ENCODE measurements at places on chromosomes 16 and 17.

- DNase-seq, result no peak
Observed at GRCh38 chr16:30982548-30983288, 2.3 kb upstream of the HSD3B7 start.

GRCh38 chr17:76700270-76700616 is 10.5 kb downstream of the MXRA7 start:
- DNase-seq, result peak; percentile 36

DNA sequence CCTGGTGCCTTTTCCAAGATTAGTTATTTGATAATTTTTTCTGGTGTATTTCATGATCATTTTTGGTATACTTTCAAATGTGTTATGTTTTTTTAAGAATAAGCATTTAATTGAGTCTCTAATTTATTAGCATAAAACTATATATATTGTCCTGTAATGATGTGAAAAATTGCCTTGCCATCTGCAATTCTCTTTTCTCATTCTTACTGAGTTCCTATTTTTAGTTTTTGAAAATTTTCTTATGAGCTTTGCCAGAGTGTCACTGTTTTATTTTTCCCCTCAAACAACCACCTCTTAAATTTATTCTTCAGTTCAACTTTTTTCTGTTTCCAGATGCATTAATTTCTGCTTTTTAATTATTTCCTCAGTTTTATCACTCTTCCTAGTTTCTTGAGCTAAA is 59.3 kb downstream of the PRKCB start:
- DNase-seq, result no peak

DNA sequence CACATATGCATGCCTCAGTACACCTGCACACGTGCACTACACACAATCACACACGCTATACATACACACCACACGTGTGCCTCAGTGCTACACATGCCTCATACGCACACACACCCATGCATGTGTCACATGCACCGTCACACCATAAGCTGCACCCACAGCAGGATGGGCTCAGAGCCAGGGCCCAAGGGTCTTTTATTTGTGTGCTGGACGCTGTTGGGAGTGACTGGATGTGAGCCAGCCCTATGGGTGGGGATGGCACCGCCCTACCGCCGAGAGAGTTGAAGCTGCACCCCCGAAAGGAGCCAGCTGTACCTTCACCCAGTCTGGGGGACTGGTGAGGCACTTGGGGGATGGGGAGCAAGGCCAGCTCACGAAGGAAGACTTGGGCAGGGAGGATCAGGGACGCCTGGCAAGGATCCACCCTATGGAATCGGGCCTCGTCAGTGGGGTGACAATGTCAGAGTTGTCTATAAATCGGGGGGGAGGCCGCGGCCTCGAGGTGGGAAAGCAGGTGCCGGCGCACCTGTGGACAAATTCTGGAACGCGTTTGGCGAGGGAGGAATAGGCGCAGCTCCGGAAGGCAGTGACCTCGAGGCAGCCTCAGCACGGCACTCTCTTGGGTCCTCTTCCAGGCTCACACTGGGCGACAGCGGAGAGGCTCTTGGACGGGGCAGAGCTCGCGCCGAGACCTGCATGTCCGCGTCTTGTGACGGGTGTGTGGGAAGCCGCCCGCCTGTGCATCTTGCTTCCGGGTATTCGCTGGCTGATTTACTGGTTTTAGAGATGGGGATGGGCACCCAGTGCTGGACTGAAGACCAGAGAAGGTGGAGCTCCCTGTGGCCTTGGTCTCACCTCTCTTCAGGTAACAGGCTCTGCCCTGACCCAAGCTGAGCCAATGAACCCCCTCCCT is 7.3 kb downstream of the RGS11 start:
- no peak for DNase-seq

- no peak for DNase-seq
Observed at GRCh38 chr16:71855937-71856662, 10.3 kb downstream of the ATXN1L start.

DNA sequence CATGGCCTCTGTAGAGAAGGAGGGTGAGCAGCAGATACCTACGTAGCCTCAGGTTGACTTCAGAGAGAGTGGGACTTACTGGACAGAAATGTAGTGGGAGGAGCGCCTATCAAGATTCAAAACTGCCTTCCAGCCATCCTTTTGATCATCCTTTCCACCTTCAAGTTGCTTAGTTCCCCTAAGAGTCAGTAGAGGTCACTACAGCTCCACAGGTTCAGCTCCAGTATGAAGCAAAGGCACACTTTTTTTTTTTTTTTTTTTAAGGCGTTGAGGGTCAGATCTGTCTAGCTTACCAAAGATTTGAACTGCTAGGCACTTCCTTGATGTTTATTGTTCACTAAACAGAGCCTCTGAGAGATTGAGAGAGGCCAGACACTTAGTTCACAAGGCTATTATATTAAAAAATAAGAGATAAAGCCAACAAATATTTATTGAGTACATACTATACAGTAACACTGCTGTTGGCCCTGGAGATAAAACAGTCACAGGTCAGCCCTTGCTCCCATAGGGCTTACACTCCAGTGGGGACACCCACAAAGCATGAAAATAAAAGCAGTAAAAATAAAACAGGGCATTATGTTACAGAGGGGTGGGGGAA is 3.1 kb downstream of the RNF227 start:
- DNase-seq, result peak; percentile 54

- no peak for DNase-seq
Observed at GRCh38 chr16:22945361-22945760, 131.4 kb downstream of the HS3ST2 start.

DNA sequence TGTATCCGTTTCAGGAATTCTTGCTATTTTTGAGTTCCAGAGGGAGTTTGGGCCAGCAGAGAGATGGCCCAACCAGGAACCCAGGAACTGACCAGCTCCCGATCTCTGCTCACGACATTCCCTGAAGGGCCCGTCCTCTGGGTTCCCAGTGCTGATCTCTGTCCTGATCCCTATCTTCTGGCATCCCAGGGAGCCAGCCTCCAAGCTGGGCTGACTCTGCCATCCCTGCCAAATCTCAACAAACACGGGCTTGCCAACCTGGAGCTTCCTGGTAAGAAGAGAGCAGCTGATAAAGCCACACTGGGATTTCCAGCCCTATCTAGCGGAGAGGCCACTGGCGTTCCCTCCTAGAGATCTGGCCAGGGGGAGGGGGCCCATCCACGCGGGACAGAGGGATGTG is 16.2 kb downstream of the GPRC5B start:
- no peak for DNase-seq

DNA sequence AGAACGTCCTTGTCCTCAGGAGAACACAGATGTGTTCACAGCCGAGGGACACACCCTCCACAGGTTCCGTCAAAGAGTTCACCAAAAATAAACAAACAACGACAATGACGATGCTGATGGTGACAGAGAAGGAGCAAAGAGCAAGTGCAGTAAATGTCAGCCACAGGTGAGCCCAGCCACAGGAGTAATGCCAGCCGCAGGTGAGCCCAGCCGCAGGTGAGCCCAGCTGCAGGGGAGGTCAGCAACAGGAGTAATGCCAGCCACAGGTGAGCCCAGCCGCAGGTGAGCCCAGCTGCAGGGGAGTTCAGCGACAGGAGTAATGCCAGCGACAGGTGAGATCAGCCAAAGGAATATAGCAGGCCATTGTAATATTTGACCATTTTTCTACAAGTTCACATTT is 315.2 kb downstream of the FOXL1 start:
- DNase-seq, result no peak

GRCh38 chr17:73936908-73937627 is 266.4 kb upstream of the RPL38 start:
- no peak for DNase-seq

GRCh38 chr17:968812-969730 is 10.5 kb downstream of the NXN start:
- no peak for DNase-seq

- no peak for DNase-seq
Observed at GRCh38 chr17:42193216-42193968, 902 bp downstream of the GHDC start.

DNA sequence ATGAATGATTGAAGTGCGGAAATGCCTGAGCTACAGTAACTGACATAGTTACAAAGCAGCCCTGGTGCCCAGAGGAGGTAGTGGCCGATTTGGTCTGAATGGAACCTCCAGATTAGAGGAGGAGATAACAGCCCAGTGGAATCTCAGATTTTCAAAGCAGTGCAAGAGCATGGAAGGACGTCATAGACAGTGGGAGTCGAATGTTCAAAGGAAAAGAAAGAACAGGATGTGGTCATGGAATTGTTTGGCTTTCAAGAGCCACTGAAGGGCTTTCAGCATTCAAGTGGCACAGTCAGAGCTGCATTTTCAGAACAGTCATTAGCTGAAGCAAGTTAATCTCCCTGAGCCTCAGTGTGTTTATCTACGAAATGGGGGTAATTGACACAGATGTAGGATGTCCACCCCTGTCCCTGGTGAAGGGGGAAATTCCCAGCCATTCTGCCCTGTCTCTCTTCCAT is 104.6 kb upstream of the CACNG3 start:
- DNase-seq, result no peak

- DNase-seq, result no peak
Observed at GRCh38 chr16:58365623-58366022, 26.6 kb upstream of the GINS3 start.

GRCh38 chr17:43548689-43549379 is 2.7 kb upstream of the ETV4 start:
- no peak for DNase-seq

- no peak for DNase-seq
Observed at GRCh38 chr16:2271848-2272461, 4.0 kb upstream of the RNPS1 start.

DNA sequence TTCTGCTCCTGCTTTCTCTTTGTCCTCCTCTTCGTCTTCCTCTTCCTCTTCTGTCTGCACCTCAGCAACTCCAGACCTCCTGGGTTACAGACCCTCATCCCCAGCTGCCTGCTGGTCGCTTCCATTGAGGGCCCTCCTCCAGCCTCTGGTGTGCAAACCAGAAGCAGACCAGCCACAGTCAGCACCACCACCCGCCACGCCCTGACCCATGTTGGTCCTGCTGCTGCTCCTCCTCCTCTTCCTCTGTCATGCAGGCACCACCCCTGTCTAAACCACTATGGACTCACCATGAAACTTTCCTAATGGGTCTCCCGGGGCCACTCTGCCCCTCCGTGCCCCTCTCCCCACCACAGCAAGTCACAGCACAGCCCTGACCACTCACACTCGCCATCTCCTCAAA is 11.4 kb upstream of the OGFOD3 start:
- DNase-seq, result no peak

DNA sequence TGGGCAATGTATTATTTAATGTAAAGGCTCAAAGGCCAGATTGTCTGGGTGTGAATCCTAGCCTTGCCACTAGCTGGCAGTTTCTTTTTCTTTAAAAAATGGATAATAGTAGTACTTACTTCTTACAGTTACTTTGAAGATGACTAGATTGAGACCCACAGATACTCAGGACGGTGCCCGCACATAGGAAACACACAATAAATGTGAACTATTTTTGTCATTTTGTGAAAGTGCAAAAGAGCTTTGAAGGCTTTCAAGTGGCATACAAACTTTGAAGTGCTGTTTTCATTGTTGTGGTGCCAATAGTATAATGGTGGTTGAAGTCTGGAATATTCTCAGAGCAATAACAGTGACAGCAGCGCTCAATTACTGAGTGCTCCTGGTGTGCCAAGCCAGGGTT is 63.6 kb downstream of the OTOA start:
- DNase-seq, result no peak

- DNase-seq, result no peak
Observed at GRCh38 chr17:70017112-70017511, 57.9 kb upstream of the KCNJ16 start.

GRCh38 chr16:12976496-12976895 is 75.1 kb downstream of the SHISA9 start:
- DNase-seq, result no peak

DNA sequence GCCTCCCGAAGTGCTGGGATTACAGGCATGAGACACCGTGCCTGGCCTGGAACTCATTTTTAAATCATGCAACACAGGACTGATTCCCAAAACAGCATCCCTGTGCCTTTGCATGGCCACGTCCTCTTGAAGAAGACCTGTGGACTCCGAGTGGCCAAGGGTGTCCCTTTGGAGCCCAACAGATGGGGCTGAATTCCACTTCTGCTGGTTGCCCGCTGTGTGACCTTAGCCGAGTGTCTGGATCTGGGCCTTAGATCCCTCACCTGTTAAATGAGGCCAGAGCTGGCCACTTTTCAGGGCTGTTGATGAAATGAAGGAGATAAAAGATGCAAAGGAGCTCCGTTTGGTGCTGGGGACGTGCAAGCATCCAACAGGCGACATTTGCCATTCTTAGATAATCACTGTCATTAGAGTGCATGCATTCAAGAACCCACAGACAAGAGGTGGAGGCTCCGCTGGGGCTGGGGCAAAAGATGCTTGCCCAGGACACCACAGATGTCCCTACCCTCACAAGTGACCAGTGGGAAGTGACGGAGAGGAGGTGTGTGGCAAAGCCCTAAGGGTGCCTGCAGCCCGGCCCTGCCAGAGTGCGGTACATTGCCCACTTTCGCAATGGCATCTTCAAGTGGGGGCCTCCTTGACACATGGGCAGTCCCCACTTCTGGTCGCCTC is 354.1 kb upstream of the TNRC6C start:
- DNase-seq, result no peak

- peak; percentile 80 for DNase-seq
Observed at GRCh38 chr17:7887038-7887481, 1.5 kb upstream of the CHD3 start.

DNA sequence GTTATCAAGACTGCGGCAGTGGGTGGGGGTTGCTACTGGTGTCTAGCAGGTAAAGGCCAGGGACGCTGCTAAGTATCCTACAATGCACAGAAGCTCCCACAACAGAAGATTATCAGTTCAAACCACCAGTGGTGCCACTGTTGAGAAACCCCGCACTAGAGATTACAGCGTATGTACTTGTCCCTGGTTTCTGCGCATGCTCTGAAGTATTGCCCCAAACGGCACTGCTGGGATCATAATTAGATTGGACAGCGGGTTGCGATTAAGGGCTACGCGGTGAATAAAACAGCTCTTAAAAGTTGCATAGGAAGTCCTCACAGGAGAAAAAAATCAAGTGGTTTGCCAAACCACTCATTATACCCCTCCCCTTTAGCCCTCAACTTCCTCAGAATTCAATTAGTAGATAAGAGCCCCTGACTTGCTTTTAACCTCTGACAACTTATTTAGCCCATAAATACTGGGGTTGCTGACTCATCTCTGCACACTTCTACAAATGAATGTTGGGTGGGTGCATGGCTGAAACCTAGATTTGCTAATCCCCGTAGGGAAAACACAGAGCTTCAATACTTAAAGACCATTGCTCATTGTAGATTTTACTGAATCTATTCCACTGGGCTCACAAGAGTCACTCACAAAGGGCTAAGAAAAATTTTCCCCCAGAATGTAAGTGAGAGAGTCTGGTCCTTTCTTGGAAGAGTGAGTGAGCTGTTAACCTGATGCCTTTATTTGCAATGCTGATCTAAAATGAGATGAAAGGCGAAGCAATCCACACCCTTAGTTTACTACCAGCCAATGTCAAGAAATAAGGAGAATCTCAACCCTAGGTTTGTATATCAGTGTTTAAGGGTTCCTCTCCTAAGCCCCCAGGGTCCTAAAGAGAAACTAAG is 91.8 kb downstream of the RGS9 start:
- DNase-seq, result peak; percentile 85

DNA sequence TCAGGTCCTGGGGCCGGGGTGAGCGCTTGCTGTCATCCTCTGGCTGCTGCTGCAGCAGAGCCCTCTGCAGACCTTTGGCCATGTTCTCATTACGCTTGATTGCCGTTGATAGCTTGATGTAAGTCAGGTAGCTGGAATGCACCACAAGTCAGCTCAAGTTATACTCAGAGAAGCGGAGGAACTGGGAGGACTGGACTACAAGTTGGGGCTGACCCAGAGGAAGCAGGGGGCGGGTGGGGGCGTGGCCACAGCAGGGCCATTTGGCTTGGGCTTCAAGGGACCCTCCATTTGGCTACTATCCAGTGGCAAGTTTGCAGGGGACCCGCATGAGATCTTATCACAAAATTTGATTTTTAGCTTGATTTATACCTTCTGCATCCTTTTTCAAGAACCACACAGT is 19.0 kb upstream of the EVPL start:
- no peak for DNase-seq
